Ovary (tissue), 10 donors: ENCODE measurements at places on chromosomes 3 and 15.

GRCh38 chr15:87901926-87902690 lies 354.4 kb downstream of the NTRK3 start:
- DNase-seq: no peak

DNA sequence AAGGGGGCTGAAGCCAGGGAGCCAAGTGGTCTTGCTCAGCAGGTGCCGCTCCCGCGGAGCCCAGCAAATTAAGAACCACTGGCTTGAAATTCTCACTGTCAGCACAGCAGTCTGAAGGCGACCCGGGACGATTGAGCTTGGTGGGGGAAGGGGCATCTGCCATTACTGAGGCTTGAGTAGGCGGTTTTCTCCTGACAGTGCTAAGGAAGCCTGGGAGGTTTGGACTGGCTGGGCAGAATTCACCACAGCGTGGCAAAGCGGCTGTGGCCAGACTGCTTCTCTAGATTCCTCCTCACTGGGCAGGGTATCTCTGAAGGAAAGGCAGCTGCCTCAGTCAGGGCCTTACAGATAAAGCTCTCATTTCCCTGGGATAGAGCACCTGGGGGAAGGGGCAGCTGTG lies 57.0 kb upstream of the GPR149 start:
- DNase-seq: no peak

GRCh38 chr15:34993877-34994276 lies 5.8 kb upstream of the ZNF770 start:
- DNase-seq: no peak

- no peak for DNase-seq
Measured at GRCh38 chr3:183085634-183086390, 13.5 kb downstream of the MCCC1 start.

DNA sequence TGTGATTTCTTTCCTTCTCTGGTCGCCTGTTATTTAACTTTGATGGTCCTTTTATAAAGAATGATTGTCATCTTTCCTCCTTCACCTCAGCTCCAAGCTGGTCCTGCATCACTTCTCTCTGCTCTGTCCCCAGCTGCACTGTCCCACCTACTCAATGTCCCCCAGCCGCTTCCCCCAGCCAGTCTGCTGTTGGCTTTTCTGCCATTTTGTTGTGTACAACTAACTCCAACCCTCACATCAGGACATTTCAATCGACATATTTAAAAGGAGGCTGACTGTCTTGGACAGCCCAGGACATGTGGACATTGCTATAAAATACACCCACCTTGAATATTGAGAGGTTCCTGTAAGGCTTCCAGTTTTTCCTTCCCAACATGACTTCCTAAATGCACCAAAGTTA lies 193.8 kb upstream of the RGMA start:
- no peak for DNase-seq

GRCh38 chr15:59521443-59521842 lies 83.5 kb downstream of the FAM81A start:
- DNase-seq: no peak

- DNase-seq: no peak
Measured at GRCh38 chr3:61334783-61335182, 83.5 kb upstream of the FHIT start.

- DNase-seq: no peak
Measured at GRCh38 chr3:140574375-140574774, 103.5 kb upstream of the TRIM42 start.

- DNase-seq: no peak
Measured at GRCh38 chr3:97277708-97278107, 463.3 kb downstream of the EPHA6 start.

GRCh38 chr3:127535901-127536829 lies 54.4 kb downstream of the TPRA1 start:
- no peak for DNase-seq

GRCh38 chr15:70315431-70315830 lies 217.7 kb upstream of the TLE3 start:
- DNase-seq: no peak

GRCh38 chr15:90213122-90213817 lies 12.1 kb downstream of the SEMA4B start:
- no peak for DNase-seq

GRCh38 chr15:101048581-101049030 lies 129.4 kb downstream of the LRRK1 start:
- no peak for DNase-seq

GRCh38 chr3:113331187-113331586 lies 110.1 kb downstream of the CFAP44 start:
- no peak for DNase-seq

GRCh38 chr3:105824129-105824528 lies 44.7 kb downstream of the CBLB start:
- no peak for DNase-seq

GRCh38 chr3:156217674-156218352 lies 97.4 kb downstream of the KCNAB1 start:
- DNase-seq: no peak

DNA sequence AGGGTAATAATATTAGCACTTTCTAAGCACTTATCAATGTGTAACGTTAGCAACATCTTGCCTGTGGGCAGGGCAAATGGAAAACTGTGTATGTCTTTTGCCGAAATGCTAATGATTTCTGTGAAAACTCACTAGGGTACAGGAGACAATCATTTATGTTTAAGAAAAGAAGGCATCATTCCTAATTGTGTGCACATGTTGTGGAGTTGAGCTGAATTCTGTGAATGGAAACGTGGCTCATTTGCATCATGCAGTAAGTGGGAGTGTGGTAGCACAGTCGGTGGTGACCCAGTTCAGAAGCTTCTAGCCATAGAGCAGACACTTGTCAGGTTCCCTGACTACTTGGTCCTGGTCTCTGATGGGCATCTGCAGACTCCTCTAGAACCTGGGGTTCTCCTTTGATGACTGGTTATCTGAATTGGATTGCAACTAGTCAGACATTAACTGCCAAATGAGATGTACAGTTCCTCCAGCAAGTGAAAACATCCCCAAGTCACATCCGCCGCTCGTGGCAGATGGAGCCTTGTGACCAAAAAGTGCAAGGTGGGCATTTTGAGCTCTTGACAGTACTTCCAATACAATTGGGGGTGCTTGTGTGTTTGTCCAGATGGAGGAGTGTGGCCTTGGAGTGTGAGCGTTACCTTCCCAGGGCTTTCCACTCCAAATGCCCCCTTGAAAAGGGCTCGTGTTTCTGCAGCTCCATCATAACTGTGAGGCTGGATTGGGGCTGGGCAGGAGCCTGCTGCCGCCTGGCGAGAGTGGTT lies 21.5 kb downstream of the MRPS25 start:
- no peak for DNase-seq

GRCh38 chr3:193984876-193985275 lies 151.1 kb upstream of the HES1 start:
- DNase-seq: no peak

- DNase-seq: no peak
Measured at GRCh38 chr3:7999384-7999783, 502.2 kb upstream of the LMCD1 start.

GRCh38 chr3:188537606-188538005 lies 383.6 kb downstream of the LPP start:
- DNase-seq: no peak

DNA sequence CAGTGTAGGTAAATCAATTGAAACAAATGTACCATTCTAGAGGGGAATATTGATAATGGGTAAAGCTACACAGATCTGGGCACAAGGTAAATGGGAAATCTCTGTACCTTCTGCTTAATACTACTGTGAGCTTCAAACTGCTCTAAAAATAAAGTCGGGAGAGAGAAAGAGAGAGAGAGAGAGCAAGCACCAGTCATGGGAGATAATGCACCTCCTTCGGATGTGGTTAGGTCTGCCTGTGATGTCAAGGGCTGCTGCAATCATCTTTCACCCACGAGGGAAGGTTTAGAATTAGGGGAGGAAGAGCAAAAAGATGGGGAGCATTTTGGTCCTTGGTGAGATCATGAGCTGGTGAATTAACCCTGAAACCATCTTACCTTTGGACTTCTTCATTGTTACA lies 219.1 kb downstream of the ZNF385D start:
- no peak for DNase-seq

DNA sequence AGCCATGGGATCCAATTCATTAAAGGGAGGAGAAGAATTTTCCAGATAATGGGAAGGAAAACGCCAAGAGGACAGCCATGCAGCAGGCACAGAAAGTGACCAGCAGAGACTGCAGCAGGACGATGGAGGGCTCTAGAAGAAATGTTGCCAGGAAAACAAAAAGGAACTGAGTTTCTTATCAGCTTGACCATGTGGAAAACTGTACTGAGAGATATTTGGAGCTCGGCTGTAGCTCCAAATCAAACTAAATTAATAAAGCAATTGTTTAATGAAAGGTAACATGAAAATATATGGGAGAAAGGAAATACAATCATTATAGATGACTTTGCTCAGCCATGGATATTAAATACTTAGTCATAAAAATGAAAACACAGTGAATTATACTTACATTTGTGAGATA lies 63.7 kb downstream of the SSR3 start:
- DNase-seq: no peak
